Breast epithelium (tissue), 4 donors: ENCODE measurements at places on chromosomes 4 and X. TPM values are rescaled to one million over a fixed set of nuclear protein-coding genes. Genes with fewer than 3 reads are reported as not detected.

Gene KLHL34
- not detected for total RNA-seq

Gene CXCR3
- not detected for total RNA-seq

Gene ADH5
- 283 TPM for total RNA-seq

Gene NDST3
- total RNA-seq, result not detected

DNA sequence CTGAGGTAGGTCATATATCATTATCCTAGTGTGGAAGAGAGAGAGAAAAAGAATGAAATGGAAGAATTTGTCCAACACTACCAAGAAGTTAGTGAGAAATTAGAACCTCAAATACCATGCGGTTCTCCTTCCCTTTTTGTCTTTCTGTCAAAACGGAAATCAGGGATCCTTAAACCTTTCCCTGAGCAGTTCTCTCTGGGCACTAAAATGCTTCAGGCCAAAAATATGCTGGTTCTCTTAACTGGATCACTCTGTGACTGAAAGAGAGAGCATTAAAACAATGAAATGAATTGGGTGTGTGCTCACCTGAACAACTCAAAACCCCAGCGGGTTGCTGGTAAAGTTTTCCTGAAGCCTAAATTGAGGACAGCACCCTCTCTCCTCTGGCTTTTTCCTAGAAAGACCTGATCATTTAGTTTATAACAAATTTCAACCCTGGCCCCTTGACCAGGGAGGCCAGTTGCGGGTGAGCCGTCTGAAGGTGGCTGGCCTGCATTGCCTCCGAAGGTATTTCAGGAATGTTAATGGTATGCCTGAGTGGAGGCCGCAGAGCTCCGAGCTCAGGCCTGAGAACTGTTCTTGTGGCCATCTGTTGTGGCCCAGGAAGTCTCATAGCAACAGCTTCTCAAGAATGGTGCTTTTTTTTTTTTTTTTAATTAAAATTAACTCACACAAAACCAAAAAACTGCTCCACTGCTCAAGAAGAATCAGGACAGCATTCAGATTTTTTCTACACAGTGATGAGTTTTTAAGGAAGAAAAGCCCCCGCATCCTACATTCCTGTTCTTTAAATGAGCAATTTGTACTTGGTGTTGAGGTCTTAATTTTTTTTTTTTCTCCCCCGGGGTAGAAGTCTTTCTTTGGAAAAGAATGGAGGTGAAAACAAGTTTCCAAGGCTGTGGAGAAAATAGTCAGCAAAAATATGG lies 155.1 kb downstream of the SHROOM3 start:
- DNase-seq, result peak; percentile 63

DNA sequence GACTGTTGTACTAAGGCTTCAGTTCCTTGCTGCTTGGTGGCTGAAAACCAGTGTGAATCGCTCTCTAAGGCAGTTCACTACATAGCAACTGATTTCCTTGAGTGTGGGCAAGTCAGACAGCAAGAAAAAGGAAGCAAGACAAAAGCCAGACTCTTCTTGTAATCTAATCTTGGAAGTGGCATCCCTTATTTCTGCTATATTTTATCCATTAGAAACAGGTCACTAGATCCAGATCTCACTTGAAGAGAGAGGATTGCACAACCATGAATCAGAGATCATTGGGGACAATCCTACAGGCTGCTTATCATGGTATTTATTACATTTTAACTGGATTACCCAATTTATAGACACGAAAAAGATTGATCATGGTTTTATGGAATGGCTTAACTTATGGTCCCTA lies 684.5 kb downstream of the GRID2 start:
- DNase-seq, result no peak

DNA sequence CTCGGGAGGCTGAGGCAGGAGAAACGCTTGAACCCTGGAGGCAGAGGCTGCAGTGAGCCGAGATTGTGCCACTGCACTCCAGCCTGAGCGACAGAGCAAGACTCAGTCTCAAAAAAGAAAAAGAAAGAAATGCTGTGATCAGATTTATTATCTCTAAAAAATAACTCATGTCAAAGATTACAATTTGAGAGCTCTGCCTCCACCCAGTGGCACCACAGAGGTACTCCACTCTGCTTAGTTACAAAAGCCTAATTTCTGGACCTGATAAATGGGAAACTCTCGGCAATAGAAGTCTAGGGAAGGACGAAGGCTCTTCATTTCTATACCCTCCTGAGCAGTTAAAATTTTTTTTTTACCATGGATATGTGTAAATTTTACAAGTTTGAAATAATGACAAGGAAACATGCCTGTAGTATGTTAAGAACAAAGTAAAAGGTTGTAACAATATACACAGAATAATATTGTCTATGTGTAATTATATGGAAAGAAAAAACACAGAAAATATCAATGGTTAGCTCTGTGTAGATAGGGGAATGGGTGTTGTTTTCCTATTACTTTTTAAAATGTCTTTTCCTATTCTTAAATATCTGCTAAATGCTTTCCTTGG lies 149.8 kb downstream of the STIM2 start:
- DNase-seq, result peak; percentile 54

DNA sequence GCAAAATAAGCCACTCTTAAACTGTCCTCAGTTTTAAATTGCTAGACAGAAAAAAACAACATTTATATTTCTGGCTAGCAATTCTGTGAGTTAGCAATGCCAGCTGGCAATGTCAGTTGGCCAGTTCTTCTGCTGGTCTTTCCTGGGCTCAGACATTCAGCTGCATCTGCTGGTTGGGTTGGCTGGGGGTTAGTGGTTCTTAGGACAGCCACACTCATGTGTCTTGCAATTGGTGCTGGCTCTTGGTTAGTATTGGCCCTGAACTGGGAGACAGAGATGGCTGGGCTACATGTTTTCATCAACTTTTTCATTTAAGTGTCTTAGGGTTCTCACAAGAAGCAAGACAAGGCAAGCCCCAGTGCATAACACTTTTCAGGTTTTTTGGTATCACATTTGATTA lies 48.0 kb upstream of the PDLIM5 start:
- no peak for DNase-seq

GRCh38 chrX:154419189-154419588 lies 7.8 kb downstream of the TAFAZZIN start:
- no peak for DNase-seq

GRCh38 chrX:23292354-23292987 lies 42.2 kb upstream of the PTCHD1 start:
- no peak for DNase-seq

DNA sequence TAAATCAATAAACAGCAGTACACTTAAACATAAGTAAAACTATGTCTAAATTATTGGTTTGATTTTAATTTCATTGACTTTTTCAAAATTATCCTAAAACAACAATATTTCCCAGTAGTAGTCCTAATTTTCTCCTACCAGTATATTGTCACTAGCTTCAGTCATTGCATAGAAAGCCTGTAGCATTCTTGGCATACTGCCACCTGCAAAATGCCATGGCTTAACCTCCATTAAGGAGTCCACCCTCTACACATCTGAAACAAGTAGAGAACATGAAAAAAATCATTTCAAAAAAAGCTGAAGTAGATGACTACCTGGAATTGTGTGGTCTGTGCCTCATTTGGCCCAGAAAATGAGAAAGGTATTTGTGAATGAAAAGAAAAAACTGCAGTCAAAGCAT lies 348.5 kb downstream of the INPP4B start:
- no peak for DNase-seq

GRCh38 chr4:56733352-56733751 lies 52.3 kb upstream of the HOPX start:
- DNase-seq, result no peak

DNA sequence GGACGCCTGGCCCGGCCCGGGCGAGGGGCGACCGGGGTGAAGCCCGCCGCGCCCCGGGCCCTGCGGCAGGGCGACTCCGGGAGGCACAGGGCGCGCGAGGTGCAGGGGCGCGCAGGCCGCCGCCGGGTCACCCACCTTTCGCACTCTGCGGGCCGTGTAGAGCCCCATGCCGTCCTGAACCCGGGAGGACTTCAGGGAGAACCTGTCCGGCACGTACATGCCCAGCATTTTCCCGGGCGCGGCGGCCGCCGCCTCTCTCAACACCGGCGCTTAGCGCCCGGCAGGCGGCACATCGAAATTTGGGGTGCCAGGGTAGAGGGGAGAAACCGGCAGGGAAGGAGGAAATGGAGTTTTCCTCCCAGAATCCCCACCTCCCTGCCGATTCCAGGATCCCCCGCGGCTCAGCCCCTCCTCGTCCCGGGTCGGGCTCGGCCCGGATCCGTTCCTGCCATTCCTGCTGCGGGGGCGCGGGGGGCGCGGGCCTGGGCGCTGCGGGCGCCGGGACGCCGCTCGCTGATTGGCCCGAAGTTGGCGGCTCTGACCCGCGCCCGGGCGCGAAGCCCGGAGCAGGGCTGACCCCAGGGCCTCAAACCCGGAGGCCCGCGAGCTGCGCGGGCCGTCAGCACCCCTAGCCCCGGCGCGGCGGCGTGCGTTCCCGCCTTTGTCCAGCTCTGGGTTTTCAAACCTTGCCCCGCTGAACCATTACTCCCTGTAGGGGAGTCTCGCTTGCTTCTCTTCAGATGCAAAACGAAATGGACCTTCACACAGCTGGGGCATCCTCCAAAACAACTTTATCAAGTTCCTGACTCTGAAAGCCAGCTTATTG lies at the start of gene PRDM5:
Gene PRDM5, minus strand, starts transcription at position 346 of the 826 bp plus-strand sequence. Its CDS starts 118 bp downstream, at position 228.
- peak; percentile 18 for DNase-seq

DNA sequence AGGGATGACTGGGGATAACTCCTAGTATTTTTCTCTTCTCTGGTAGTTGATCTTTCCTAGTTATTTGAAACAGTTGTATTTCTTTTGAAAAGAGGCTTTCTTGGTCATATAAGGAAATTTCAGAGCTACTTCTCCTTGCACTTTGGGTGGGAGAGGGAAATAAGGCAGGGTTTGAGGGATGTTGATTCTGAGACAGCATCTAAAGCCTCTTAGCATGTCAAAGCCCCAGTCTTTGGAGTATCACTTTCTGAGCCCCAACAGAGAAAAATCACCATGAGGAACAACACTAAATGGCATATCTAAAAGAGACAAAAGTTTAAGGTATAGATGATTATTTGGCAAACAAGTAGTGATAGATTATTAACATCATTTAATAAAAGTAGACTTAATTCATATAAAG lies 688.1 kb downstream of the TRAM1L1 start:
- DNase-seq, result no peak

DNA sequence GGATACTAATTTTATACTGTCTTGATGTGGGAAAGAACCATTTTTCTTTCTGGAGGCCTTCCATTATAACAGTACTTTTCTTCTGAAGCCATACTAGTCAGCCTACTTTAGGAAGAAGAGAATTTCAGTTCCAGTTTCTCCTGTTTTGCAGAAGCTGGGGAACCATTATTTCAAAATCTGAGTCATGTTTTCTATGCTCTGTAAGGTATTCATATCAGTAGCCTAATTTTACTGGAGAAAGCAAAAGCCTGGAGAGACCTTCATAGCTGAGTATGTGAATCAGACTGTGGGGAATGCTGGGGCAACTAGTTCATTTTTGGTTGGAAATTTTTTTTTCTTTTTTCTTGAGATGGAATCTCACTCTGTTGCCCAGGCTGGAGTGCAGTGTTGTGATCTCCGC lies 22.4 kb downstream of the AFF1 start:
- no peak for DNase-seq

DNA sequence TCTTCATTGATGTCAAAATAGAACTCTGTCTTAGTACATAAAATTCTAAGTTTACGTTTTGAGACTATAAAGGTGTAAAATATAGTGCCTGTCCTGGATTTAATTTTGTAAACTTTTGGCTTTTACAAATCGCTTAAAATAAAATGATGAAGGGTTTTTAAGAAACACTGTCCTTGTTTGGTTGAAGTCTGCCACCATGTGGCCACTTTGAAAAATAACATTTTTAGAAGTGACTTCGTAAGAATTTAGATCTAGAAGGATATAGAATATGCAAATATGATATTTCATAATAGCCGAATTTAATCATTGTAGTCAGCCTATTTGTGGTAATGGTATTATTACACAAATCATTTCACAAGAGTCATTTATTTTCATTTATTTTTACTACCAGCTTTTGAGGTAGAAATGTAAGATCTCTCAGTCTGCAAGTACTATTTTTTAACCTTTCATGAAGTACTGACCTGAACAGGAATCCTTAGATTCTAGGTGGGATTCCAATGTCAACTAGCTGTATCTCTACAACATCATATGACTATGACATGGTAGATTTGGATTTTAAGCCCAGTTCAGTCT lies 31.0 kb upstream of the FAT4 start:
- no peak for DNase-seq

DNA sequence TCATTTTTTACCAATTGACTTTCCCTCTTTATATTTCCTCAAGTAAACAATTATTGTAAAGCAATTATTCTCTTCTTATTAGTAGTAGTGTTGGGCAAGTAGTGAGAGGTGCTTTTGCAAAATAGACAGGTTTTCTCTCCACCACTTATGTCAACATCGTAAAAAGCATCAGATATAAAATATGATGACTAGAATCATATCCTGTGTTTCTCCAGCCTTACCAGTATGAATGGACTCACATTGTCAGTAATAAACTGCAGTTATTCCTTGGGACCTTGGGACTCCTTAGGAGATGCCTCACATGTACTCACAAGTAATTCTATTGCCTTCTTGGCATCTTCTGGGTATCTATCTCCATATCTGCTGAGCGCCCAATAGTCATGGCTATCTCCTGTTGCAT lies 40.4 kb upstream of the BRS3 start:
- DNase-seq, result no peak

- no peak for DNase-seq
Observed at GRCh38 chrX:42237956-42238355, 314.6 kb upstream of the CASK start.

- no peak for DNase-seq
Observed at GRCh38 chr4:8742546-8742945, 129.1 kb downstream of the HMX1 start.

- no peak for DNase-seq
Observed at GRCh38 chrX:1679238-1679637, 64.4 kb downstream of the ASMT start.

- DNase-seq, result no peak
Observed at GRCh38 chr4:47533689-47534347, 48.7 kb downstream of the ATP10D start.
